ENCODE measurements at places on chromosomes 2 and 18.

DNA sequence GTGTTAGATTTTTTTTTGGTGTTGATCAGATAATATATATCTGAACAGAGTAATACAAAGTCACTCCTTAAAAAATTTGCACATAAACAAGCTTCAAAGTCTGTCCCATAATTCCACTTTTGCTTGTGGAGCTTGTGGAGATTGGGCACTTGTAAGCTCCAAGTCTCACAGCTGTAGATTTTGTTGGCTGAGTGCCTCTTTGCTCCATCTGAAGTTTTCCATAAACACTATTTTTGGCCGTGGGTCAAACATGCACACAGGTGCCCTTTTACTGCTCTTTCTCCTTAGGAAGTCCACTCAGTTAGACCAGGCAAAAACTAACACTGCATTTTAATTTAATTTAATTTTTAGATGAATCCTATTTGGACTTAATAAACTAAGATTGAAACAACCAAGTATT, 3.6 kb upstream of the KCNJ13 start:
- DNase-seq = no peak

GRCh38 chr2:134408791-134409190, 154.9 kb downstream of the MGAT5 start:
- no peak for DNase-seq

DNA sequence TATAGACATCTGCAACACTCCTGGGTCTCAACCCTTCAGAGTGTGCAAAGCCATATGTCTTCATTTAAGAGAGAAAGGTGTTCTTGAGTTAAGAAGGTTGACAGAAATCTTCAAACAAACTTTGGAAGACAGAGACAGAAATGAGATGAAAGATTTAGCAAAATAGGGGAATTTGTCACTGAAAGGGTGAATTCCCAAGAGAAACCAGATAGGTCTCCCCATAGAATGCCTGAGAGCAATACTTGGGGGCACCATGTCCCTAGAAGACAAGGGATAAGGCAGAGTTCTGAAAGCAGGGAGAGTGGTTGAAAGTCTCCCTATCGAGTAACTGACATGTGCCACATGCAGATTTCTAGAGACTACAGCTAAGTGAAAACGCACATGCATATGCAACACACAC, 50.0 kb downstream of the AP1S3 start:
- DNase-seq = no peak

GRCh38 chr18:24274837-24275236, 122.8 kb downstream of the OSBPL1A start:
- DNase-seq = no peak

GRCh38 chr2:205030695-205031094, 485.4 kb downstream of the PARD3B start:
- no peak for DNase-seq

DNA sequence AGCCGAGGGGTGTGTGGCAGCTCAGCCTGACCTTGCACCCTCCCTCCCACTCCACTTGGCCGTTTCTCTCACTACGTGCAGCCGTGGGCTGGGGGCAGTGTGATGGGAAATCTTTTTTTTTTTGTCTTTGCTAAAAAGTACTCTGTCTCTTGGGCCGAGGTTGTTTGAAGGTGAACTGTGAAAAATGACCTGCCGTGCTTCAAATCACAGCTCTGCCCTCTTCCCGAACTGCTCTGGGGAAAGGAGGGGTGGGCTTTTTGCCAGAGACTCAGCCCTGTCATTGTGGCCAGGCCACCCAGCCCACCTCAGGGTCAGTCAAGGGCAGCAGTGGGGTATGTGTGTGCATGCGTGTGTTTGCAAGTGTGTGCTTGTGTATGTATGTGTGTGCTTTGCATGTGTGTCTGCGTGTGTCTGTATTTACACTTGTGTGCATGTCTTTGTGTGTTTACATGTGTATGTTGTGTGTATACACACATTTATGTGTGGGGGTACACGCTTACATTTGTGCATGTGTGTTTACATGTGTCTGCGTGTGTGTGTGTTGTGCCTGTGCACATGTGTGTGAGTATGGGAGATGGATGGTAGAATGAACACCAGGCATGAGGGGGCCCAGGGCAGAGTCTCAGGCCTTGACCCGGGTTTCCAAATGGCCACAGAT, 61.3 kb upstream of the HAAO start:
- DNase-seq = no peak

DNA sequence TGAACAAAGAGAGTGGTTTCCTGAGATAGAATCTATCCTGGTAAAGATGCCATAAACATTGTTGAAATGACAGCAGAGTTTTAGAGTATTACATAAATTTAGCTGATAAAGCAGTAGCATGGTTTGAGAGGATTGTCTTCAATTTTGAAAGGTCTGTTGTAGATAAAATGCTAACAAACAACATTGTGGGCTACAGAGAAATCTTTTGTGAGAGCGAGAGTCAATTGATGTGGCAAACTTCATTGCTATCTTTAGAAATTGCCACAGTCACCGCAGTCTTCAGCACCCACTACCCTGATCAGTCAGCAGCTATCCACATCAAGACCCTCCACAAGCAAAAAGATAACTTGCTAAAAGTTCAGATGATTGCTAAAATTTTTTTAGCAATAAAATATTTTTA, 17.5 kb downstream of the VRK2 start:
- DNase-seq = no peak

DNA sequence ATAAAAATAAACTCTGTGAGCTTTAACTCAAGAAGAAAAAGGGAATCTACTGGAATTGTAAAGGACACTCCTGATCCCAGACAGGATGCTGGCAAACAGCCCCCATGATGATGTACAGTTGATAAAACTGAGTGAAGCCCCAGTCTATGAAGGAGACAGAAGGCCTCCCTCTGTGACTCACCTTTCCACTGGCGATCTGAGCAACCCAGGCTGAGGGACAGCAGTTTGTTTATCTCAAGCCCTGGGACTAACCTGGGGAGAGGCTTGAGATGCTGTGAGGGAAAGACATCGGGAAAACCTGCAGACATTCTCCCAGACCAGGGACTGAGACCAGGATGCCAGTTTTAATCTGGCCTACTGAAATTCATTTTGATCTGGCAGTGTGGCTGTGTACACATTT, 104.5 kb upstream of the CDH2 start:
- no peak for DNase-seq

DNA sequence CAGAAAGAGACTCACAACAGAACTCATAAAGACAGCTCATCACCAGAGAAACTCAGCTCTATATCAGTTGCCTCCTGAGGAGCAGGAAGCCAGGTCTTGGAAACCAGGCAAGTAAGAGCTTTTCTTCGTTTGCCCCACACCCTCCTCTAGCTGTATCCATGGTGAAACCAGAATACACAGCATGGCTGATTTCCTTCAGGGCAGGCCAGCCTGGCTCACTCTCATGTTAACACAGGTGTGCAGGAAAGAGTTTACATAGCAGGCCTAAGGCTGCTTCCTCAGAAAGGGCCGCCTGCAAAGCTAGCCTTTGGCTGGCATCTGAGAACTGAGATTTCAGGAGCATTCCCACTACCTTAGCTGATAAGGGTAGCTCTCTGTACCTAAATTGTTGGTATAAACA, 65.7 kb downstream of the KLHL14 start:
- no peak for DNase-seq

DNA sequence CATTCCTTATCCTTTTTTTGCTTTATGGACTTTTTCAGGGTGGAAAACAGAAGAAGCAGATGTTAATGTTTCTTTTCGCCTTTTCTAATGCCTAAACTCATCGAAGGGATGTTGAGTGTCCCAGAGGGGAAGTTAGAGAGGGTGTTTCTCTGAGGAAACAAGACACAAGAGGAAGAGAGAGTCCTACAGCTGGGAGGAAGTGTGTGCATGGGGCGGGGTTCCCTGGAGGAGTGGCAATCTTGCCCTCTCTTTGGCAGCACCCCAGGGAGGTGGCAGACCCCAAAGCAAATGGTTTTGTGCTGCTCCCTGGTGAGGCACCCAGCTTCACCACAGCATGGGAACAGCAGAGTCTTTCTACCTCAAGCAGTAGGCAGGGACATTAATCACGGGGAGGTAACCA, 377.6 kb downstream of the RND3 start:
- DNase-seq = no peak

DNA sequence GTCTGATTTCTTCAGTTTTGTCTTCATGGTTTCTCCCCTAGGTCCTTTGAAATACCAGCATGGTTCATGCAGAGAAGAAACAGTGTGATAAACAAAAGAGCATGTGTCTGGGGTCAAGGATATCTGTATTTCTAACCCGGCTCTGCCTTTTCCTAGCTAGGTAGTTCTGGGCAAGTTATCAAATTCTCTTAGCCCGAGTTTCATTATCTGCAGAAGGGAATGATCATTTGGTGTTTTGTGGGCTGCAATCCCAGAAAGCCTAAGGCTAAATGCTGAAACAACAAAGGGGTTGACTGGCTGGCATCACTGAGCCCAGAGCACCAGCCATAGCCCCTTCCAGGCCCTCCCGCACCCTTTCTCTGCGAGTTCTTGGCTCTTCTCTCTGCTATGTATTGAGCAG, 51.7 kb upstream of the DAPL1 start:
- no peak for DNase-seq

DNA sequence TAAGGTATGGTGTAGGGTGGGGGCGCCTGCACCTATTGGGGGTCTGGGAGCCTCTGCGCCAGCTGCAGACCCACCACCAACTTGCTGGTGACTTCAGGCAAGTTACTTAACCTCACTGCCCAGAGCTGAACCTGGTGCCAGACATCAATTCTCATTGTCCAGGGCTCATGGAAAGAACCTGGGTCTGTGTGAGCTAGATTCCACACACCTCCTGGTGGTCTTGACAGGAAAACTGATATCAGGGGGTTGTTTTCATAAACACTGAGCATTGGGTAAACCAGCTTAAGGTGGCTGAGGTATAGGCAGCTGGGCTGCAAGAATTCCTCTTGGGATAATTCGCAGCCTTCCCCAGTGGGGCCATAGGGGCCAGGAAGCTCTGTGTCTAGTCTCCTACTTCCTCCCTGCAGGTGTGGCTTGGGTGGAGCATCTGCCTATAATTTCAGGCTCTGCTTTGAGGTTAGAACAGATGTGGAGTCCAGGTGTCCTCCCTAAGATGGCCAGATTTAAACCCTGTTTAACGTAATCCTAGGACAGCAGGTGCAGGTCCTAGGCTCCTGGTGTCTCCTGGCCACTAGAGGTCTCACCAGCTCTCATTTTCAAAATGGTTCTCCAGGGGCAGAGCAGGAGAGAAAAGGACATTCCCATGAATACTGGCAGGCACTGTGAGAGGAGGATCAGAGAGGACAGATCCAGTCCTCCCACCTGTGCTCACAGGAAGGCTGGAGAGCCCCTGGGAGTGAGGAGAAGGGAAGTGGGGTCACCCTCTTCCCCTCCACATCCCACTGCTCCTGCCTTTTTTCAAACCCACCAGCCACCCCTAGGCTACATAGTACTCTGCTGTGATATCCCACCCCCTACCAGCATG, 100.4 kb upstream of the SMAD2 start:
- DNase-seq = peak; percentile 80

DNA sequence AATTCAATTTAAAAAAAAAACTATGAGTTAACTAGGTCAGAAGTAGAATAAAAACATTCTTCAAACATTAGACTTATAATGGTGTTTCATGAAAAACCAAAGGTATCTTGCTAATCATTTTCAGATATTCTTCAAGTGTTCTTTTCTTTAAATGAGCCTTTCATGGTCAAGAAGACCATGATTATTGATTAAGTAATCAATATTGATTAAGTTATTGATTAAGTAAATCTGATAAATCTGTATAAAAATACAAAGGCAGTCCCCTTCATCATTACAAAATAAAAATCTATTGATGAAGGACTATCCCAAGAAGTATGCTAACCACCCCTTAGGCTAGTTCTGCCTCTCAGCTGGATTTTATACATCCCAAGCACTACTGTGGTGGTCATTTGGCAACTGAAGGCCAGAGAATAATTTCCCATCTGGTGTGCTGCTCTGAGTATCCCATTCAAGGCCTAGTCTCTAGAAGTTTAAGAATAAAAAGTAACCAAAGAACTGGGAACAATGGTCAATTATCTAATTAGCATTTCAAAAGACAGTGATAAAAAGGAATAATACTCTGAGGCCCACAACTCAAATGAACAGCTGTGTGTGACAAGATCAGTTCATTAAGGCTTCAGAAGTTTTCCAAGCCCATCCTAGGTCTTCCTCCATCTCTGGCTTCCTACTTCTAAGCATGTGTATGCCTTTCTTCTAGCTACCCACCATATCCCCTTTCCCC, 63.5 kb downstream of the TCF4 start:
- DNase-seq = no peak

DNA sequence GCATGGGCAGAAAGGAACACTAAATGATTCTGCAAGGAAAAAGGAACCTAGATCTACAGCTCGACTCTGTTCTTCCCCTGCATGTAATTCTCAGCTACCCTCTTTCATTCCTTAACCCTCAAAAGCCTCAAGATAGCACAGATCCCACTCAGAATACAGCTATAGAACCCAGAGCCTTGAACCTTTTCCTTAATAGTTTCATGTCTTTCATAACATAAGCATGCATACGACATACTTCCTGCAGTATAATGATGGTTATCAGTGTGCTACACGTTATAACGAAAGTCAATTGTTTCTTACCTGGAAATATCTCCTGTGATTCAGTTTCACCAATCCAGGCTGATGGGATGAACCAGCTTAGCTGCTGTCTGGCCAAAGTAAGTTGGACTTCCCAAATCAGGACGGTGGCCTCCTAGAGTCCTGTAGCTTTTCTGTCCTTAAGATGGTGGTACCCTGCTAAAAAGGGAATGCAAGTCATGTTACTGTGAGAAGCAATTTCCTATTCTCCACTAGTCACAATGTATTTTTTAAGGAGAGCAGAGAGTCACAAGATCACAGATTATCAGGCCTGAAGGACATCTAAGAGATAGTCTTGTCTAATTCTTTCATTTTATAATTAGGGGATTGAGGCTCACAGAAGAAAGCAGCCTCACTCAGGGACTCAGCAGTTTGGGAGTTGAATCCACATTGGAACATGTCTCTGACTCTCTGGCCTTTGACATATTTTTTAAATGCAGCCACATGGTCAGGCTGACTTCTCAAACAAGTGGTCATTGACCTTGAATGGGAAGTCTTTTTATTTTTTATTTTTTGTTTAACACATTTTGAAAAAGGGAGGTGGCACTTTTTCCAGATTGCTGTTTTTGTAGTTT, 41.8 kb downstream of the CYRIA start:
- no peak for DNase-seq

GRCh38 chr2:165660361-165660760, 133.7 kb downstream of the GALNT3 start:
- DNase-seq = no peak

DNA sequence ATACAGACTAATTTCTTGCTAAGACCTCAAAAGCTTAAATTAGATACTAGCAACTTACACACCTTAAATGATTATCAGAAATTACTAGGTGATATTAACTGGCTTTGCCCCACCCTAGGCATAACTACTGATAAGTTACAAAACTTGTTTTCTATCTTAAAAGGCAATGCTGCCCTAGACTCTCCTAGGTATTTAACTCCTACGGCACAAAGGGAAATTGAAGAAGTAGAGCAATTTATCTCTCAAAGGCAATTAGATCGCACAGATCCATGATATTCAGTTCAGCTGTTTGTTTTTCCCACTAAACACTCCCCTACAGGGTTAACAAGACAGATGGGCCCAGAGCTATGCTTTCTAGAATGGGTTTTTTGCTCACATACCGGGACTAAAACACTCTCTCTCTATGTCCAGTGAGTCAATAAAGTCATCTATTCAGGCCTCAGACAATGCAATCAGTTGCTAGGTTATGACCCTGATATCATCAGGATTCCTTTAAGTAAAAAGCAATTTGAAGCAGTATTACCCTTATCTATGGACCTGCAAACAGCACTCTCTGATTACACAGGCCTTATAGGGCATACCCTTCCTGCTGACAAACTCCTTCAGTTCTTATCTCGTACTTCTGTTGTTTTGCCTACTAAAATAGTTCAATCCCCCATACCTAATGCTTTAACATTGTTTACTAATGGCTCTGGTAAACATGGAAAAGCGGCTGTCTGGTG, 14.3 kb downstream of the MAP3K2 start:
- no peak for DNase-seq

Data from SHP77 treated with DMSO at 0.1 percent for 48 hours (cell line).